ENCODE measurements at places on chromosomes 1 and 21.

DNA sequence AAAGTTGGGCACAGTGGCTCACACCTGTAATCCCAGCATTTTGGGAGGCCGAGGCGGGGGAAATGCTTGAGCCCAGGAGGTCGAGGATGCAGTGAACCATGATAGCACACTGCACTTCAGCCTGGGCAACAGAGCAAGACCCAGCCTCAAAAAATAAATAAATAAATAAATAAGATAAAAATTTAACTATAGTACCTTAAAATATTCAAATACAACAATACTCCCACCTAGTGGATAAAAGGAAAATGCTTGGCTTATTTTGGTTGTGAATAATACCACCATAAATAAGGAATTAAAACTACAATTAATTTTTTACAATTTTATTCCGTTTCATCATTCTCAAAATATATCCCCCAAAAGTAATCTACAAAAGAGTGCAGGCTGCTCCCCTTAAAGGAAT, 8.1 kb downstream of the PSMG1 start:
- DNase-seq = no peak

GRCh38 chr1:201136355-201137023, 9.5 kb upstream of the ASCL5 start:
- no peak for DNase-seq

GRCh38 chr1:81118550-81118949, 682.2 kb upstream of the ADGRL2 start:
- no peak for DNase-seq

- DNase-seq = no peak
These were observed 61.9 kb upstream of the ZNF281 start for GRCh38 chr1:200471739-200472138.

- DNase-seq = no peak
These were observed 714.1 kb upstream of the CHRM3 start for GRCh38 chr1:238672262-238672661.

- DNase-seq = peak; percentile 79
These were observed 76.3 kb downstream of the ITPKB start for GRCh38 chr1:226662642-226663326.

GRCh38 chr1:227999056-227999930, 7.5 kb upstream of the WNT3A start:
- peak; percentile 80 for DNase-seq

GRCh38 chr1:29506678-29507225, 270.4 kb downstream of the PTPRU start:
- DNase-seq = no peak

- DNase-seq = no peak
These were observed 2.9 kb upstream of the PRRX1 start for GRCh38 chr1:170660871-170661645.

GRCh38 chr1:27257155-27257554, 22.7 kb downstream of the WDTC1 start:
- DNase-seq = no peak

- DNase-seq = no peak
These were observed 4.4 kb upstream of the CAPN2 start for GRCh38 chr1:223708001-223708359.

DNA sequence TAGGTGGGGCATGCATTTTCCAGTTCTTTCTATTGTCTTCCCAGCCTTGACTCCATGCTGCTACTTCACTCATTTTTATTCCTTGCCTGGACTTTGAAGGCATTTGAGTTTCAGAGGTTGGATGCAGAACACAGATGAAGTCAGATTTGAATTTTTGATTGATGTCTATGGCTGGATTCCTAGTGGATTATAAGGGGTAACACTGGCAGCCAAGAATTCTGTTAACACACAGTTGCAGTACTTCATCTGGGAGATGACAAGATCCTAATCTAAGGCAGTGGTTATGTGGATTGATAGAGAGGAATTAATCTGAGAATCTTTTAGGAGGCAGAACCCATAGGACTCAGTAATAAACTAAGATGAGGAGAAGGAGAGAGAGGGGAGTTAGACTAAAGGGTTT, 439.0 kb upstream of the USP24 start:
- no peak for DNase-seq

DNA sequence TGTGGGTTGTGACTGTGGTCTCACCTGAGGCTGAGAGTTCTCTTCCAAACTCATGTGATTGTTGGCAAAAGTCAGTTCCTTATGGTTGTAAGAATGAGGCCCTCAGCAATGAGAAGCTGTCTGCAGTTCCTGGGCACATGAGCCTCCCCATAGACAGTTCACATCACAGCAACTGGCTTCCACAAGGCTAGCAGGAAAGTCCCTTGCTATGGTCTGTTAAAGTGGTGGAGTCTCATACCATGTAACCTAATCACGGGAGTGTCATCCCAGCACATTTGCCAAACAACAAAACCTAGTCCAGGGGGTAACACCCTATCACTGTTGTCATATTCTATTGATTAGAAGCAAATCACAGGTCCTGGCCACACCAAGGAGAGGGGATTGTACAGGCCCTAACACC, 163.8 kb downstream of the BACH1 start:
- DNase-seq = no peak

GRCh38 chr1:33346927-33347649, 26.2 kb upstream of the A3GALT2 start:
- DNase-seq = no peak

DNA sequence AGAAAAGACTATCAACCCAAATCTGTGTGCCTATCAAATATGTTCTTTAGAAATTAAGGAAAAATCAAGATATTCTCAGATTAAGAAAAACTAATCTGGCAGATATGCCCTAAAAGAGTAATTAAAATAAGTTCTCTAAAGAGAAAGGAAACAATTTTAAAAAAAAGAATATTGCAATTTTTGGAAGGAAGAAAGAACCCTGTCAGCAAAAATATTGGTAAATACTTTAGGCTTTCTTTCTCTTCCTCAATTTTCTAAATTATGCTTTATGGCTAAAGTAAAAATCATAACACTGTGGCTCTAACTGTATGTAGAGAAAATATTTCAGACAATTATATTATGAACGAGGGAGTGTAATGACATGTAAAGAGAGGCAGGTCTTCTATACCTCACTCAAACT, 691.3 kb upstream of the PTBP2 start:
- no peak for DNase-seq

GRCh38 chr1:21914880-21915640, 22.1 kb downstream of the HSPG2 start:
- DNase-seq = no peak

DNA sequence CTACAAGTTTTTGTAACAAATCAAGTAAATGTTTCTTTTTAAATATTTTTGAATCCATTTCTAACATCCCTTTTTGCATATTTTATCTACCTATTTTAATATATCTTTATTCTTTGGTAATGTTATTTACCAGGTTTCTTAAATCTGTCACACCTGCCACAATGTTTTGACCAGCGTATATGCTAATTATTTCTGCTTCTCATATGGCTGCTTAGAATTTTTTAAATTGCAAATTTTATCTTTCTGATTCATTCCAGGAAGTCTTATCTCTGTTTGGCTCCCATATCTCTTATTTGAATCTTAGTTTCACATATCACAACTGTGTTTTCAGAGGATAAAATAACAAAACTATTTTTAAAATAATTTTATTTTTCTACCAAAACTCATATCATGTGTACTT, 1411.1 kb downstream of the KCNT2 start:
- DNase-seq = no peak

- no peak for DNase-seq
These were observed 11.2 kb upstream of the GSTM4 start for GRCh38 chr1:109644670-109645069.

GRCh38 chr1:91799863-91800262, 86.1 kb downstream of the TGFBR3 start:
- no peak for DNase-seq

- no peak for DNase-seq
These were observed 72.3 kb upstream of the ADAM30 start for GRCh38 chr1:119968601-119969000.

DNA sequence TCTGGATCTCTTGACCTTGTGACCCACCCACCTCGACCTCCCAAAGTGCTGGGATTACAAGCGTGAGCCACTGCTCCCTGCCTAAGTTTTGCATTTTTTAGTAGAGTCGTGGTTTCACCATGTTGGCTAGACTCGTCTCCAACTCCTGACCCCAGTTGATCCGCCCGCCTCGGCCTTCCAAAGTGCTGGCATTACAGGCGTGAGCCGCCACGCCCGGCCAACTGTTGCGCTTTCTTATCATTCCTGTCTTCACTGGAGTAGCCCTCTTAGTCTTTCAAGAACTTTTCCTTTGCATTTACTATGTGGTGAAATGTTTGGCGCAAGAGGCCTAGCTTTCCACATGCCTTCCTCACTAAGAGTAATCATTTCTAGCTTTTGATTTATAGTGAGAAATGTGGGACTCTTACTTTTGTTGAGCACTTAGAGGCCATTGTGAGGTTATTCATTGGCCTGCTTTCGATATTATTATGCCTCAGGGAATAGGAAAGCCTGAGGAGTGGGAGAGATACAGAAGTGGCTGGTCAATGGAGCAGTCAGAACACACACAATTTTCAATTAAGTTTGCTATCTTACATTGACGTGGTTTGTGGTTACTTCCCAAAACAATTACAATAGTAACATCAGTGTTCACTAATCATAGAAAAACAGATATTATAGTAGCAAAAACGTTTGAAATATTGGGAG, 111.0 kb downstream of the ZMYM4 start:
- DNase-seq = no peak

DNA sequence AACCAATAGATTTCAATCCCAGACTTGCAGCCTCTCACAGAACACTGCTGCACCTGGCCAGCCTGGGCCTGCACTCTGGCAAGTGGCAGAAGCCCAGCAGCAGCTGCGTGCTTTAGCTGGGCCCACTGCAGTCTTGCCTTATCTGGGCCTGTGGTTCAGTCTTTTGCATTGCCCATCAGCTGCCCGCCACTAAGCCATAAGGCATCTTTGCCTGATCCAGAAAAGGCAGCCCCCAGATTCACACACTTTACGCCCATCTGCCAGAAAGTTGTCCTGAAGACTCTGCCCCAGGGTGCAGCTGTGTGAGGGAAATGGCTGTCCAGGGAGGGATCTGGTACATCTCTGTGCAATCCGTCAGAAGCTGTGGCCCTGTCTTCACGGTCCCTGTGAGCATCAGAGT, 217.0 kb downstream of the DNAH14 start:
- DNase-seq = no peak

DNA sequence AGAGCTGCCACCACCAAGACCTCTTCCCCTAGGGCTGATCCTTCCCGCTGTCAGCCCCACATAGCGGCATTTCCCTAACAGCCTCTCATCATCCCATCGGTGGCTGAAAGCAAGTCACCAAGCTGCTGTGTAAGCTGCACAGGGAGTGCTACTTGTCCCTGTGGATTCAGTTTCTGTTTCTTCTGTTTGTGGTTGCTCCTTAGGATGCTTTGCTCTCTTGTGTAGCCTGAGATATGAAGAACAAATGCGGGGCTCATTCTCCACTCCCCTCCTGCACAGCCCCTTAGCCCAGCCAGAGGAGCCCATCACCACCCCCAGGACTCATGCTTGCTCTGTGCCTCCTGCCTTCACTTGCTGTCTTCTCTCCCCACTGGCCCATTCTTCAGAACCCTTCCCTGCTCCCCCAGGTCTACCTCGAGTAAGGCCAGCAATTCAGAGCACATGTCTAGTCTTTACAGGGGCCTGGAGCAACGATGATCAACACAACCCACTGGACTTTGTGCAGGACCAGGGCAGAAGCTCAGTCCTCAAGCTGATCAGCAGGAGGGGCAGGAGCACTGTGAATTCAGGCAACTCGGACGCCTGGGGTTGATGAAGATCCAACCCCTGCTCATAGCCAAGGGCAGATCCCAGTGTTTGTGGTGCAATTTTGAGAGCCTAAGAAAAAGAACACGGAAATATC, 82.6 kb upstream of the GALNT2 start:
- no peak for DNase-seq

DNA sequence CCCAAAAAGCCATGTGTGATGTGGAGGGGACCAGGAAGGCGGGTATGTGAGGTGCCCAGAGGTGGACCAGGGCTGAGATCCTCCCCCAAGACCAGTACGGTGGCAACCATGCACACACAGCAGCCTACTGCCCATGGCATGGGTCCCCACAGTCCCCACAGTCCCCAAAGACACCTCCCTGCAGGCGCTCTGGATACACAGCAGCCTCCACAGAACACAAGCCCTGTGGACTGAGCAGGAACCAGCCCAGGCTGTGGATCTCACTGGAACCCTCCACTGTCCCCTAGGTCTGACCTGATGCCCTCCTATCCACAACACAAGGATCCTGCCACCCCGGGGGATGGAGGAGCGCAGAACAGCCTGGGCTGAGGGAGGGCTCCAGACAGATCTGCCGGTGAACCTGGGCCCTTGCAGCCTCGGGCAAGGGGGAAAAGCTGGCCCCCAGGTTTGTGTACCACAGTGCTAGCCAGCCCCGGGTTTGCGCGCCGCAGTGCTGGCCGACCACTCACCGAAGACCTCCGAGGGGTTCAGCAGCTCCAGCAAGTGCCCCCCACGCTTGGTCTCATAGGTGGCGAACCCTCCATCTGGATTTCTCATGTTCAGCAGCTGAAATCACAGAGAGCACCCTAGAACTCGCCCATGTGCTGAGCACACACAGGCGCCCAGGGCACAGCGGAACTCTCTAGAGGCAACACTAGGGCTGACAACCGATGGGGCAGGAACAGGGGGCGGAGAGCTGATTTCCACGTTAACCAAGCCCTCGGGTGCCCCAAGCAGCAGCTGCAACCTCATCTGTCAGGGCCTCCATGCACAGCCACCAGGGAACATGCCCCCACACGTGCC, 22.1 kb upstream of the SPATC1L start:
- no peak for DNase-seq

GRCh38 chr1:41742219-41742618, 176.5 kb downstream of the HIVEP3 start:
- DNase-seq = no peak

GRCh38 chr1:225973158-225973557, 26.0 kb downstream of the SDE2 start:
- DNase-seq = no peak

- DNase-seq = no peak
These were observed 88.2 kb downstream of the MIS18A start for GRCh38 chr21:32190493-32191144.

- DNase-seq = no peak
These were observed 11.3 kb downstream of the CRABP2 start for GRCh38 chr1:156693848-156694689.

GRCh38 chr1:54989473-54989872, 9.0 kb downstream of the TMEM61 start:
- no peak for DNase-seq

All from activated CD4-positive, alpha-beta T cell treated with anti-CD3 and anti-CD28 coated beads, Interleukin-2, amount 50 U/mL, for 48 hours (primary cell).